ENCODE measurements at places on chromosomes 11 and 22.

DNA sequence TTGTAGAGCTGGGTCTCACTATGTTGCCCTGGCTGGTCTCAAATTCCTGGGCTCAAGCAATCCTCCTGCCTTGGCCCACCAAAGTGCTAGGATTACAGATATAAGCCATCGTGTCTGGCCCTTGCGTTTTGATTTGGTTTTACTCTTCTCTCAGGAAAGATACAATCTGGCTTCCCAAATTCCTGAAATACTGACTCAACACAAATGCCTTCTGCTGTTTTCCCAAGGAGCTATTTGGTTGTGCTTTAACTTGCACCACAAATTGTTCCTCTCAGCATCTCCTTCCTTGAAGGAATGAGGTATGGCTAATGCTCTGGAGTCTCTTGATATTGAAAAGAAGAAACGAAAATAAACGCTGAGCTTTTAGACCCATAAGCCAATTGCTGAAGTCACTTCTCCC is 110.0 kb upstream of the PAX6 start:
- no peak for DNase-seq

GRCh38 chr11:81112718-81113117 is 1620.9 kb downstream of the FAM181B start:
- no peak for DNase-seq

GRCh38 chr22:46107753-46108563 is 42.4 kb upstream of the PPARA start:
- no peak for DNase-seq

- DNase-seq = no peak
Observed at GRCh38 chr11:117179048-117179999, 781 bp downstream of the SIDT2 start.

- DNase-seq = no peak
Observed at GRCh38 chr11:540583-541432, 3.5 kb downstream of the LRRC56 start.

Data from progenitor cell of endocrine pancreas (in vitro differentiated cells).